ENCODE measurements at places on chromosomes 6 and 20.

- peak; percentile 71 for DNase-seq
These were observed at the start of gene LRFN2 for GRCh38 chr6:40587240-40588069. Gene LRFN2 (minus strand): TSS chr6:40587364.

DNA sequence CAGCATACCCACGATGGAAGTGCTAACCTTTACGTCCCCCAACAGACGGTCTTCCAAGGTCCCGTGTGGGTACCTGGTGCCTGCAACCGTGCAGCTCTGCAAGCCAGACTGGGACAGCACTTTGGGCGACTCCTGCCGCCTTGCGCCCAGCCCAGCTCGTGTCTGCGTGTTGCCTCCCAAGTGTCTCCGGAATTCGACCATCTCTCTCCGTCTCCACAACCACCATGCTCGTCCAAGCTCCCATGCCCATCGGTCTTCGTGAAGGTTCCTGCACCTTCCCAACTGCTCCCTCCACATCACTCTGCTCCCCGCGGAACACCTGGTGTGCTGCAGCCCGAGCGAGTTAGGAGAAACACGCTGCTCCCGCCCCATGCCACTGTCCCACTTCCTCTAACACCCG is 173.2 kb upstream of the AFDN start:
- no peak for DNase-seq

- no peak for DNase-seq
These were observed 9.0 kb upstream of the GRM4 start for GRCh38 chr6:34154668-34155447.

DNA sequence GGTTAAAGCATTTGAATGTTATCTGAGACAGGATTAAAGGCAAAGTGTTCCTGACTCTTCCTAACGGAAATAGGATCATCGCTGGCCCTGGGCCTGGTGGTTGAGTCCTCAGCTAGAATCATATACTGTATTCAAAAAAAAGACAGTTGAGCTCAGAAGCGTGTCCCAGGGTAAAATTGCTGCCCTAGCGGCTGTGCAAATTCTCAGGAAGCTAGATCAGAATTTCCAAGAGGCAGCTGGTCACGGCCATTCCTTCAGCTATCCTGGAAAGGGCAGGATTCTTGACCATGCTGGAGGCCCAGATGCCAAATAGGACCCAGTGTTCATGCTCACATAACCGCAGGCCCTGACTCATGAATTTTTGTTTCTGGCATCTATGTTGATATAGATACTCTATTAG is 67.4 kb downstream of the STMND1 start:
- no peak for DNase-seq

GRCh38 chr20:53074811-53075314 is 102.7 kb downstream of the TSHZ2 start:
- no peak for DNase-seq

DNA sequence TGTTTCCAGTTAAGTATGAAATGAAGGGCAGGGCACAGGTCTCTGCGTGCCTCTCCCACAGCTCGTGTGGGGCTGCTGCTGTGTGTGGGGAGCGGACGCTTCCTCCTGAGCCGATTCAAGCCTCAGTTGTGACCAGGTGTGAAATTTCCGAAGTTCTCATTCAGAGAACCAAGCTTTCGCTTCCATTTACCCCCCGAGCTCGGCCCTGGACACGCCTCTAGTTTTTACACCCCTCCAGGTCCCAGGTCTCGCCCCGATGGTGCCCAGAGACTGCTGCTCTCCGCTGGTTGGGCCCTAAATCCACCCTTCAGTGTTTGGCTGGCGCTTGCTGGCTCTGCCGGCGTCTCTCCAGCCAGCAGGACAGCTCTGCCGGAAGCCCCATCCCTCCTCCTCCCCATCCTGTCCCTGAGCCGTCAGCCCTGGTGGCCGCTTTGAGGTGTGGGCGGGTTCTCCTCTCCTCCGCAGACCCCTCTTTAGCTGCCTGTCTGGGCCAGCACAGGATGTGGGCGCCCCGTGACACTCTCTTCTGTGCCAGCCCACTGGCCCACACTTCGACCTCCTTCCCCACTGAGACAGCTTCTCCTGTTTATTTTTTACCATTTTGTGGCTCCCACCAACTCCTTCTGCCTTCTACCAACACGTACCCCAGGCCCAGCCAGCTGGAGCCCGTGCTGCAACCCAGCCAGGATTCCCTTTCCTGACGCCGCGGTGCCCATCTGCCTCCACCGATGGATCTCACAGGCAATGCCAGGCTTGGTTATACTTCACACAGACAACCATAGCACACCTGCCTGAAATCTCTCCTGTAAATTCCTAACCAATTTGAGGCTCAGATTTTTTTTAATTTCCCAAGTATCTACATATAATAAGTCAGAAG is 142.8 kb downstream of the DLL1 start:
- DNase-seq: no peak

GRCh38 chr20:942611-943010 is 26.5 kb upstream of the ANGPT4 start:
- no peak for DNase-seq

GRCh38 chr6:137874204-137875057 is 7.4 kb downstream of the TNFAIP3 start:
- no peak for DNase-seq

DNA sequence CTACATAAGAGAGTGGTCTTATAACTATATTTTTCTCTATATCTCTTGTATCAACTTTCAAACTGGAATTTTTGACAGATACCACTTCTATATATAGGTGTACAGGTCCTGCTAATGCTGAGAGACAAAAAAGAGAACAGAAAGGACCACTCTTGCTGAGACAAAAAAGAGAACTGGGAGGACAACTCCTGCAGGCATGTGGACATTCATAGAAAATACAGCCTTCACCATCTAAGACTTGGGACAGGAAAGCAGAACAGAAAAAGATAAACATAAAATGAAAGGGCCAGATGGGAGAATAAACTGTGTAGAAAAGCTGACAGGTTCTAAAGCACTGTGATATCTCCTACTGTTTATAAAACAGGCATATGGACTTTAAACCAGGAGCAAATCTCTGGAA is 541.0 kb upstream of the ADGRB3 start:
- DNase-seq: no peak

DNA sequence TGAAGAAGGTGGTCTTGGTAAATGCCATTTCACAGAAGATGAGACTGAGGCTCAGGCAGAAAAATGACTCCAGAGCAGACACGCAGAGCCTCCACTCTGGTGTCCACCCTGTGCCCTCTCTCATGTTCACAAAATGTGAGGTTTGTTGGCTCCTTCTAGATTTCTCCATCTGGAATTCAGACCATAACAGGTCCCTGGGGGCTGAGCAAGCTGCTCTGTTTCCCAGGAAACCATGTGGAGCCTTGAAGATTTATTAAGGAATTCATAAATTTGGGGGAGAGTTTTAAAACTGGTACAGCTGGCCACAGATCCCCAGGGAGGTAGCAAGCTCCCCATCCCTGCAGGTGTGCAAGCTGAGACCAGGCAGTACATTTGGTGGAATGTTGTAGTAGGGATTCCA is 38.8 kb upstream of the SIRPA start:
- DNase-seq: no peak

GRCh38 chr6:12485226-12485764 is 195.1 kb downstream of the EDN1 start:
- DNase-seq: no peak

GRCh38 chr6:33740794-33741193 is 5.9 kb downstream of the IP6K3 start:
- DNase-seq: no peak

DNA sequence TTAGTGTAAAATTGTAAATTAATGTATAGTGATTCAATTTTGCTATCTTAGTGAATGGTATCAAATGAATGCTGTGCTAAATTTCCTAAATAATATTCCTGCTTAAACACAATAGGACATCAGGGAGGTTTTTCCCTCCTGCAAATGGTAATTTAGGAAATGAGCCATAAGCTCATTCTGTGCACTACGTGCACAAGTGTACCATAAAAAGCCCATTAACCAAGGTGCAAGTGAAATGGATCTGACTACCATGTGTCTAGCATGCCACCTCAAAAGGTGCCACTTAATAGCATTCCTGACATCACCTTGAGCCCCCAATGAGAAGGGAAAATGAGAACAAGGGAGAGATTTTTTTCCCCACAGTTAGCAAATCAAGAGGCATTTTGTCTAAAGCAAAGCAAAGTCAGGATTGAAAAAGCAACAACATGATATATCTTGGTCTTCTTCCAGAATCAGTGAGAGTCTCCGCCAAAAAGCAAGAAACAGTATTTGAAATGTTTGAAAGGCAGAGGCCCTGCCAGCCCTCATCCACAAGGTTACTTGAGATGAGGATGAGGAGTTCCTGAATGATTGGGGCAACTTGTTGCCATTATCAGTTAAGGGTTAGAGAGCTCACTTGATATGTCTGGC is 334.2 kb upstream of the RSPO3 start:
- no peak for DNase-seq

DNA sequence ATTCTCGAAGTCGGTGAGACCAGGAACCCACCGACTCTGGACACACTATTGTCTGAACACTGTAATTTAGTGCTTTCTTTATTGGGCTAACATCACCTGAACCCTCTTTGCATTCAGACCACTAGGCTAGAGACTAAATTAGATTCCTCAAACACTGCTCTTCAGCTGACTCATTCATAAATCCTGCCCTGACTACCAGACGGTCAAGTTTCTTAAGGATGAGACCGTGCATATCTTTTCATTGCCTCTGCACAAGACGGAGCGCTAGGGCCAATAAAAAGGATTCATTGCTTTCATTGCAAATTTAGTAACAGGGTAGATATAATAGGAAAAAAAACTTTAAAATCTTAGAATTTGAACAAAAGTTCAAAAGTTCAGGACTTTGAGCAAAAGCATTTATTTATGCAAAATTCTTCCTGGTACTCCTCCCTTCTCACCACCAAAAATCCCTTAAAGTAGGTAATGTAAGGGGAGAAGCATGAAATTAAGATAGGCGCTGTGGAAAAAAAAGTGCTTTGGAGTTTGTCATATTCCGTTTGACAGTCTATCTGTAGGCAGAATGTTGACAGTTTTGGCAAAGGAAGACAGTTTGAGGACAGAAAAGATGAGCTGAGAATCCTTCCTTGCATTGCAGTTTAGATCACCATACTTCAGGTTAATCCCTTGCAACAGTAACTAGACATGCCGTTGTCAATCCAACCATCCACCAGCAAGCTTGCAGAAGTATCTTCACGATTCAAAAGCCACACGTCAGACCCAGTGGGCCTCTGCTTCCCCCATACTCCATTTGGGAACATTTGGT is 328.6 kb upstream of the JARID2 start:
- no peak for DNase-seq

- DNase-seq: no peak
These were observed 1.2 kb upstream of the PHACTR3 start for GRCh38 chr20:59603176-59603575.

GRCh38 chr20:46709459-46710152 is at the start of gene SLC2A10:
Gene SLC2A10 (plus strand): TSS chr20:46709649. CDS start chr20:46709737, 88 bp downstream.
- DNase-seq: no peak

- DNase-seq: no peak
These were observed 173.6 kb downstream of the COL21A1 start for GRCh38 chr6:56073761-56074160.

GRCh38 chr20:32522776-32523612 is 62.1 kb downstream of the NOL4L start:
- no peak for DNase-seq

- DNase-seq: no peak
These were observed 751.2 kb downstream of the HDGFL1 start for GRCh38 chr6:23320471-23321015.

- no peak for DNase-seq
These were observed 21.9 kb upstream of the CD2AP start for GRCh38 chr6:47455533-47456209.

DNA sequence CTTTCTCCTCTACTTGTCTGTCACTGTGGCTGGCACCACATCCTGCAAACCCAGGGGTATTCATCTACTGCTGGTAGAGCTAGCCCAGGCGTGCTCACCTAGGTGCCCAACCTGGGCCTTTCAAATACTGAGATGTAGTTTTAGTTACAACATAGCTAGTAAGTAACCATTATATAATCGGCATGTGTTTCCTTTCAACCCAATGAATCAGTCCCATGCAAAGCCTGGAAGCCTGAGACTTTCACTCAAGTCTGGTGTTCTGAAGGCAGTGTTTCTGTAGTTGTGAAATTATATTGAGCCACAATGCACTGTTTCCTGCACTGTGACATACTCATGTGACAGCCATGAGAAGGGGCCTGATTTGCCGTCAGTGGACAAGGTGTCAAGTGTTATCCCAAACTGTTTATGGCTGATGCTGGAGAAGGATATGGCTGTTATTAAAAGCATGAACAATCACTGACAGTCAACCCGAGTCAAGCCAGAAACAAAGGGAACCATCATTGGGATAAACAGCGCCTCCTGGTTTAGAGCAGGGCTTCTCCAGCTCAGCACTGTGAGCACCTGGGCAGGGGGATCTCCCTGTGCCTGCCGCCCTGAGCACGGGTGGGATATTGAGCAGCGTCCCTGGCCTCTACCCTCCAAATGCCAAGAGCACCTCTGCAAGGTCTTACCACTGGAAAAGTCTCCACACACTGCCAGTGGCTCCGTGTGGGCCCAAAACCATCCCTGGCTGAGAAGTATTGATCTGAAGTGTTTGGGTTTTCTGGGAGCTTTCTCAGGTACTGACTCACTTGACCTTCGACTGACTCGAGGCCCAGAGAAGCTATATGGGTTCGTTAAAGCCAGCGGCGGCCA is 1.6 kb downstream of the PSMA7 start:
- no peak for DNase-seq

DNA sequence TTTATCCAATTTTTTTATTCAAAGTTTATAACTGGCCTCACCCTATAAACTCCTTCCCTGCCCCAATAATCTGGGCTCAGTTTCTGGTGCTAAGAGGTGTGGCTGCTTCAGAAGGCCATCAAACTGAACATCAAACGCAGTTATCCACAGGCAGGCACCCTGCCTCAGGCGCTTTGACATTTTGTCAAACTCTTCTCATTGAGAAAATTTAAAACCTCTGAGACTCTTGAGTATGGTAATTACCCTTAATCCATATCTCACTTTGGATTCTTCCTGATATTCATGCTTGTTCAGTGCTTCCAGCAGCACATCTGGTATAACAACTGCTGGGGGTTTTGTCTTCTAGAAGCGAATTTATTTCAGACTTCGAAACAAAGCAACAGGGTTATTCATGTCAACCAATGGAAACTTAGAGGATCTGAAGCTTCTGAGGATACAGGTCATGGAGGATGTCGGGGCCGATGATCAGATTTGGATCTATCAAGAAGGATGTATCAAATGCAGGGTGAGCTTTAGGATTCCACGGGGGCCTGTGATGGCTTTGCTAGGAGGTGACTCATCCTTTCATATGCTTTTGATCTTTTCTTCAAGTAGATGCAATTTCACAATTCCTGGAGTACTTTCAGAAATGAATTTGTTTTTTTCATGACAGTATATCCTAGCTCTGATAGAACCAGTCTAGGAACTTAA is 68.2 kb downstream of the RTN4IP1 start:
- no peak for DNase-seq

- DNase-seq: no peak
These were observed 76.6 kb upstream of the HSF2 start for GRCh38 chr6:122322824-122323223.

DNA sequence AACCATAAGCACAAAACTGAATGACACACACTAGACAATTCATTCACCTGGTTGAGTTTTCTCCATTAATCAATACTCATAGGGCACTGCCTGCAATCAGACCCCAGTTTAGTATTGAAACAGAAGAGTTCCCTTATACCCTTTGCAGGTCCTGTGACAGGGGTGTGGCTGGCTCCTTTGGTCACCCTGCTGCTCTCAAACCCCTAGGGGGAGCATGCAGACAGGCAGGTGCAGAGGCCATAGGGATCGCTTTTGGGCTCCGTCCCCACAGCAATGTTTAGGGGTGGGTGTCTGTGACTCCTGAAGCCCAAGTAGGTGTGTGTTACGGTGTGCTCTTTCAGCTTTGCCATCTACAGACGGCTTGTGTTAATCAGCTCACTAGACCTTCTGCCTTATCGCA is 210.4 kb downstream of the CENPW start:
- DNase-seq: no peak

Measured in right renal pelvis (tissue), 4 donors.